Uterus (tissue), 4 donors: ENCODE measurements at places on chromosomes 4 and X. TPM values are rescaled to one million over a fixed set of nuclear protein-coding genes. Genes with fewer than 3 reads are reported as not detected.

EXOC1L gene
- total RNA-seq, result not detected

DCAF8L1 gene
- not detected for total RNA-seq

UBA1 gene
- 72.9 TPM for total RNA-seq

CCDC149 gene
- total RNA-seq, result 18.7 TPM

AR gene
- 19.7 TPM for total RNA-seq

ADGRG2 gene
- 18.7 TPM for total RNA-seq

CYLC1 gene
- total RNA-seq, result not detected

FGF16 gene
- total RNA-seq, result not detected

HERC5 gene
- total RNA-seq, result 7.4 TPM

WDR17 gene
- 0.51 TPM for total RNA-seq

CPZ gene
- total RNA-seq, result 1.8 TPM

GRCh38 chr4:122890147-122890795, 32.1 kb downstream of the NUDT6 start:
- no peaks in the 10 kb centered on the region for H3K4me1 ChIP-seq
- no peak for DNase-seq
- no peaks in the 10 kb centered on the region for H3K36me3 ChIP-seq
- no peaks in the 10 kb centered on the region for H3K27me3 ChIP-seq
- peak overlapping the region; percentile 3 for H3K4me3 ChIP-seq
- H3K27ac ChIP-seq, result peak overlapping the region; percentile 27

- no peaks in the 10 kb centered on the region for H3K36me3 ChIP-seq
- peak; percentile 62 for DNase-seq
- H3K4me1 ChIP-seq, result no peaks in the 10 kb centered on the region
- peak overlapping the region; percentile 6 for H3K4me3 ChIP-seq
- H3K27ac ChIP-seq, result peak overlapping the region; percentile 55
Observed at GRCh38 chrX:18833071-18833731, 125.8 kb downstream of the PPEF1 start.

GRCh38 chr4:7087036-7087435, 19.2 kb upstream of the GRPEL1 start:
- H3K36me3 ChIP-seq, result no peaks in the 10 kb centered on the region
- peaks cover 9% of the 10 kb centered on the region for H3K4me1 ChIP-seq
- no peak overlapping the region for H3K27ac ChIP-seq

- no peak for DNase-seq
- no peak overlapping the region for H3K27ac ChIP-seq
- no peaks in the 10 kb centered on the region for H3K27me3 ChIP-seq
- no peak overlapping the region for H3K4me3 ChIP-seq
Observed at GRCh38 chrX:26026179-26026578, 112.0 kb upstream of the MAGEB18 start.

- no peak overlapping the region for H3K27ac ChIP-seq
- no peak overlapping the region for H3K4me3 ChIP-seq
- no peak for DNase-seq
- H3K27me3 ChIP-seq, result no peaks in the 10 kb centered on the region
- no peaks in the 10 kb centered on the region for H3K4me1 ChIP-seq
- H3K36me3 ChIP-seq, result no peaks in the 10 kb centered on the region
Observed at GRCh38 chrX:122464341-122464740, 719.7 kb upstream of the GRIA3 start.

GRCh38 chr4:169103966-169104412, 93.9 kb upstream of the CBR4 start:
- H3K4me1 ChIP-seq, result no peaks in the 10 kb centered on the region
- H3K27me3 ChIP-seq, result no peaks in the 10 kb centered on the region
- H3K27ac ChIP-seq, result no peak overlapping the region
- H3K36me3 ChIP-seq, result no peaks in the 10 kb centered on the region

DNA sequence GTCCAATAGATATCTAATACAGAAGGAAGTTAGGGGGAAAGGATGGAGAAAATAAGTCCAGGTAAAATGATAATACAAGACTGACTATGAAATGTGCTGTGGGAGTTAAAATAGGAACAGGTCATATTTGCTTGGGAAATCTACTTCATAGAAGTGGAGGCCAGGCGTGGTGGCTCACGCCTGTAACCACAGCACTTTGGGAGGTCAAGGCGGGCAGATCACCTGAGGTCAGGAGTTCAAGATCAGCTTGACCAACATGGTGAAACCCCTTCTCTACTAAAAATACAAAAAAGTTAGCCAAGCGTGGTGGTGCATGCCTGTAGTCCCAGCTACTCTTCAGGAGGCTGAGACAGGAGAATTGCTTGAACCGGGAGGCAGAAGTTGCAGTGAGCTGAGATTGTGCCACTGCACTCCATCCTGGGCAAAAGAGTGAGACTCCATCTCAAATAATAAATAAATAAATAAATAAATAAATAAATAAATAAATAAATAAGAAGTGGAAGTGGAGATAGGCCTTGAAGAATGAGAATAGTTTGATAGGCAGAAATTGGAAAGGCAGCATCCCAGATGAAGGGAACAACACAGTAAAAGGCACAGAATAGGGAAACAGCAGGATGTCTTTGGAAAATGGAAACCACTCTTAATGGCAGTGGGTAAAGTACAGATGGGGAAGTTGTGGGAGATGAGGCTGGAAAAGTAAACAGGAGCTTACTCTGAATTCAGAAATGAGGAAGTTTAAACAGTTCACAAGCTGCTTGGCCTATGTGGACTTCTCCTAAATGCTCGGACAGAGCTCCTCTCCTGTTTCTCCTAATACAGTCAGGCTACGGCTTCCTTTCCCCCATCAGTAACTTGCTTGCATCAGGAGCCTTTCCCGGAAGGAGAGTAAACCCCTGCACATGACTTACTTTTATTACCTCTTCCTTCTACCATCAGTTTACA, 15.1 kb upstream of the GK start:
- H3K27ac ChIP-seq, result no peak overlapping the region
- no peak for DNase-seq
- H3K27me3 ChIP-seq, result no peaks in the 10 kb centered on the region
- no peak overlapping the region for H3K4me3 ChIP-seq
- no peaks in the 10 kb centered on the region for H3K36me3 ChIP-seq

- H3K27me3 ChIP-seq, result no peaks in the 10 kb centered on the region
- no peak for DNase-seq
- no peaks in the 10 kb centered on the region for H3K36me3 ChIP-seq
- no peak overlapping the region for H3K4me3 ChIP-seq
Observed at GRCh38 chr4:123939621-123940020, 543.0 kb downstream of the SPRY1 start.

GRCh38 chr4:78627046-78627965, 75.7 kb downstream of the ANXA3 start:
- H3K27ac ChIP-seq, result no peak overlapping the region
- no peaks in the 10 kb centered on the region for H3K27me3 ChIP-seq
- H3K4me3 ChIP-seq, result no peak overlapping the region
- no peaks in the 10 kb centered on the region for H3K4me1 ChIP-seq

- no peak overlapping the region for H3K27ac ChIP-seq
- H3K36me3 ChIP-seq, result no peaks in the 10 kb centered on the region
- DNase-seq, result no peak
- no peaks in the 10 kb centered on the region for H3K27me3 ChIP-seq
- no peaks in the 10 kb centered on the region for H3K4me1 ChIP-seq
Observed at GRCh38 chr4:2406920-2407319, 11.5 kb downstream of the ZFYVE28 start.

DNA sequence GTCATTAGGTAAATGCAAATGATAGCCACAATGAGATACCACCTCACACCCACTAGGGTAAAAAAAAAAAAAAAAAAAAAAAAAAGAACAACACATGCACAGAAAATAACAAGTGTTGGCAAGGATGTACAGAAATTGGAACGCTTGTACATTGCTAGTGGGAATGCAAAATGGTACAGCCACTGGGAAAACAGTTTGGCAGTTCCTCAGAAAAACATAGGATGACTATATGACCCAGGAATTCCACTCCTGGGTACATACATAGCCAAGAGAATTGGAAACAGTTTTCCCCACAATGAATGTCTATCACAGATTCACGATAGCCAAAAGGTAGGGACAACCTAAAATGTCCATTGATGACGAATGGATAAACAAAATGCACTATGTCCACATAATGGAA, 161.3 kb upstream of the MAMLD1 start:
- no peaks in the 10 kb centered on the region for H3K4me1 ChIP-seq
- H3K36me3 ChIP-seq, result no peaks in the 10 kb centered on the region
- no peak overlapping the region for H3K27ac ChIP-seq
- H3K4me3 ChIP-seq, result no peak overlapping the region
- no peaks in the 10 kb centered on the region for H3K27me3 ChIP-seq
